ENCODE measurements at places on chromosomes 5 and 9.

DNA sequence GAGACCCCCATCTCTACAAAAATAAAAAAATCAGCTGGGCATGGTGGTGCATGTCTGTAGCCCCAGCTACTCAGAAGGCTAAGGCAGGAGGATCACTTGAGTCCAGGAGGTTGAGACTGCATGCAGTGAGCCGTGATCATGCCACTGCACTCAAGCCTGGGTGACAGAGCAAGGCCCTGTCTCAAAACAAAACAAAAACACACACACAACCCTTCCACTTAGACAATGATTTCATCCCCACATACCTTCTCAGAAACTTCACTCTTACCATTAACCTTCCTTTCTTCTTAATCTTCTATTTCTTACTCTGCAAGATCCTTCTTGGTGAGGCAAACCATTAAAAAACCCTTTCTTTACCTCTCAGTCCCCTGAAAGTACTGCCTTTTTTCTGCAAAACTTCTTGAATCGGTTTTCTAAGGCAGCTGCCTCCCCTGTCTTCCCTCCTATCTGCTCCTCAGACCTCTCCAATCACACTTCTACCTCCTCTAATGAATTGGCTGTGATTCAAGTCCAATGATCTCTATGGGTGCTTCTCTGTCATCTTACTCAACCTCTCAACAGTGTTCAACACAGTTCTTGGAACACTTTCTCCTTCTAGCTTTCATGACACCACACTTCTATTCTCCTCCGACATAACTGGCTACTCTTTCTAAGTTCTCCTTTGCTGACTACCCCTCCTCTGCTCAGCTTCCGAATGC lies 47.3 kb downstream of the PFDN1 start:
- DNase-seq, result no peak

DNA sequence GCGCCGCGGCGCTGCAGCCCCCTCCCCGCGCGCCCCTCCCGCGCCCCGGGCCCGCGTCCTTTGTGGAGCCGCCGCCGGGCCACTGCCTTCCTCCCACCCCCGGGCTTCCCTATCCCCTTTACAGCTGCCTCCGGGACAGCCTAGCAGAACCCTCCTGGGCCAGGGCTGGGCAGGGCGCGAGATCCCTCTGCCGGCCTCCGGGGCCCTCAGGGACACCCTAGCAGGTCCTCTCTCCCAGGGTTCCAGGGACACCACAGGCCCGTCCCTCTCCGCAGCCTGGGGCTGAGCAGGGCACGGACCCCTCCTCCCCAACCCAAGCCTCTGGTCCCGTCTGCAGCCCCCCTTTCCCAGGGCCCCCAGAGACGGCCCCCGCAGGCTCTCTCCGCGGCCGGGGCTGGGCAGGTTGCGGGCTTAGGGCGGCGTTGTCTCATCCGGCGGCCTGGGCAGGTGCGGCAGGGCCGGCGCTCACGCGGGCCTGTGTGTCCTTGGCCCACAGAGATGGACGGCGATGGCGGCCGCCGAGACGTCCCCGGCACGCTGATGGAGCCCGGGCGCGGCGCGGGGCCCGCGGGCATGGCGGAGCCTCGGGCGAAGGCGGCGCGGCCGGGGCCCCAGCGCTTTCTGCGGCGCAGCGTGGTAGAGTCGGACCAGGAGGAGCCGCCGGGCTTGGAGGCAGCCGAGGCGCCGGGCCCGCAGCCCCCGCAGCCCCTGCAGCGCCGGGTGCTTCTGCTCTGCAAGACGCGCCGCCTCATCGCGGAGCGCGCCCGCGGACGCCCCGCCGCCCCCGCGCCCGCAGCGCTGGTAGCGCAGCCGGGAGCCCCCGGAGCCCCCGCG lies 710 bp downstream of the WNK2 start:
- DNase-seq, result no peak

GRCh38 chr5:14552017-14552416 lies 29.6 kb upstream of the OTULINL start:
- DNase-seq, result no peak

DNA sequence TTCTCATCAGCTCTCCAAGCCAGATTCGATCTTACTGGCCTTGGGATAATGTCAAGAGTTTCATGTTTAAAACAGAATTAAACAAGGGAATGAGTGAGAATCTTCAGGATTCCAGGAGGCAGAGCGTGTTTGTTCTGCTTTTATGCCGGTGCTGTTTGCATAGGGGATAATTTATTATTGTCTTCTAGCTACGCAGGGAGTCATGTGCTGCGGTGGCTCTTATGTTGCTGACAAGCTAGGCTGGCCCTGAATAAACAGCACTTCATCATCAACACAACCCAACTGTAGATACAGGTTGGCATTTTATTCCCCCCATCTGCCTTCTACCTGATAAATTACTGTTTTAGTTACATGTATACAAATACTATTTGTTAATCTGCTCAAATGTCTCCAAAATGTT lies 47.1 kb upstream of the PCA3 start:
- DNase-seq, result no peak

DNA sequence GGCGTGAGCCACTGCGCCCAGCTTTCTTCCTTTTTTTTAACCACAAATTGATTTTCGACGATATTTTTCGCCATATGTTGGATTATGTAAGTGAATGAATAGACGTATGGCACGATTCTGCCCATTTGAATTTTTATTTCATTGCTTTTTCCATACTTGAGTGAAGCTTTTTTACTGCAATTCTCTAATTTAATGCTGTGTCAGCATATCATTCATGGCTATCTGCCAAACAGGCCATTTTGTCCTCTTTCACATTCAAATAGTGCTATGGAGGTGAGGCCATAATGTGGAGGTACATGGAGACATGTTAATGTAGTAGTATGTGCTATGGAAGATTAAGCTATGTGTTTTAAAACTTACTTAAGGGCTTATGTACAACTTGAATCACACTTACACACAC lies 152.1 kb upstream of the TUSC1 start:
- DNase-seq, result no peak

DNA sequence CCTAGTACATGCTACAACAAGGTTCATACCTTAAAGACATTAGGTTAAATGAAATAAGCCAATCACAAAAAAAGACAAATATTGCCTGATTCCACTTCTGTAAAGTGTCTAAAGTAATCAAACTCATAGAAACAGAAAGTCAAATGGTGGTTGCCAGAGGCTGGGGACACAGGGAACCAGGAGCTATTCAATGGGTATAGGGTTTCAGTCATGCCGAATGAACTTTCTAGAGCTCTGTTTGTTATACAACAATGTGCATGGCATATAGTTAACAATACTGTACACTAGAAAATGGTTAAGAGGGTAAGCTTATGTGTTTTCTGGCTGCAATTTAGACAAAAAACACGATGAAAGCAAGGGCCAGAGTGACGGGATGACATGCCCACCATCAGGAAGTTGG lies 70.8 kb upstream of the EGFLAM start:
- no peak for DNase-seq

DNA sequence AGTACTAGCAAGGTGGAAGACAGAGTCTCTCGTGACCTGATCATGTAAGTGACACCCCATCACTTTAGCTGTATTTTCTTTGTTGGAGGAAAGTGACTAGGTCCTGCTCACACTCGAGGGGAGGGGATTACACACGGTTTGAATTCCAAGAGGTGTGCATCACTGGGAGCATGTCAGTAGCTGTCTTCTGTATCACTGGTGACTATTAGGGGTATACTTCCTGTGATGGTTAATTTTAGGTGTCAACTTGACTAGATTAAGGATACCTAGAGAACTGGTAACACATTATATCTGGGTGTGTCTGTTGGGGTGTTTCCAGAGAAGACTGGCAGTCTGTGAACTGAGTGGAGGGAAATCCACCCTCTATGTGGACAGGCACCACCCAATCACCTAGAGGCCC lies 22.5 kb downstream of the FOXD1 start:
- no peak for DNase-seq

DNA sequence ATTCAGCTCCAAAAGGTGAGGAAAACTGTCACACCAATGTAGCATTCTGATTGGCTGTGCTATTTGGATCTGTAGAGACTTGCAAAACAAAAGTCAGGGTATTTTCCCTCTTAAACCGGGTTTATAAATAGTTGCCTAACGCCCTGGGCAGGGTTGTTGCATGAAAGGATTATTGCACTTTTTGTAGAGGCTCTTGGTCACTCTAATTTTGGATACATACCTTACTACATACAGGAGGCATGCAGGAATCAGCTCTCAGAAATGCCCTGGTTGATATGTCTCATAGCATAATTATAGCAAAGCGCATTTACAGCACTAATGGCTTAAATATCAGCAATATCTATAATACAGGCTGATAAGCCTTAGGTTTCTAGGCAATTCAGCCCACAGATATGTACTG lies 200.0 kb upstream of the GDNF start:
- DNase-seq, result no peak

GRCh38 chr9:133346021-133346785 lies 1.7 kb downstream of the MED22 start:
- no peak for DNase-seq

DNA sequence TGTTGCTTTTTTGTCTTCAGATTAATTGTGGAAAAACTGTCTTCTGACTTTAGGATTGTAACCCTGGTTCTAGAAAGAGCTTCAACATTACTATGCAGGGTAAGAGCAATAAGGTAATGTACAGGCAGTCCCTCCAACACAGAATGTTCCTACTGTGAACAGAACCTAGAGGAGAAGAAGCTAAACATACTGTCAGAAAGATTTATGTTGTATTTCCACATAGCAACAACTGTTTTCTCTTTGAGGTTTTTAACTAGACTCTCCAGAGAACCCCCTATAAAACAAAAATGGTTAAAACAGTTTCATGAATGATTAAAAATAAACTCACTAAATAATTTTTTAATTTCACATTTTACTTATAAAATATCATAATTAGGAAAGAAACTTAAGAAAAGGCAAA lies 64.3 kb upstream of the NAA35 start:
- DNase-seq, result no peak

DNA sequence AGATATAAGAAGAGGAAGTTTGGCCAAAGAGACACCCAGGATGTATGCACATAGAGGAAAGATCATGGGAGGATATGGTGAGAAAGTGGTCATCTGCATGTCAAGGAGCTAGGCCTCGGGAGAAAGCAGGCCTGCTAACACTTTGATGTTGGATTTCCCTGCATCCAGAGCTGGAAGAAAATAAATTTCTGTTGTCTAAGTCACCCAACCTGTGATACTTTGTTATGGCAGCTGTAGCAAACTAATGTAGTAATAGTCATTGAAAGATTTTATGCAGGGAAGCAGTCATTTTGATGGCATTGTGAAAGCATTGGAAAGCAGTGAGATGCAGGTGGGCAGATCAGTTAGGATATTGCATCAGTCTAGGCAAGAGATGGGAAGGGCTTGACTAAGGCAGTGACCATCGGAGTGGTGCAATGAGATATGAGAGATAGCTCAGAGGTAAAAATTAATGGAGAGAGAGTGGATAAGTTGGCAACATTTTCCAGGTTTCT lies 24.5 kb upstream of the FOCAD start:
- no peak for DNase-seq

DNA sequence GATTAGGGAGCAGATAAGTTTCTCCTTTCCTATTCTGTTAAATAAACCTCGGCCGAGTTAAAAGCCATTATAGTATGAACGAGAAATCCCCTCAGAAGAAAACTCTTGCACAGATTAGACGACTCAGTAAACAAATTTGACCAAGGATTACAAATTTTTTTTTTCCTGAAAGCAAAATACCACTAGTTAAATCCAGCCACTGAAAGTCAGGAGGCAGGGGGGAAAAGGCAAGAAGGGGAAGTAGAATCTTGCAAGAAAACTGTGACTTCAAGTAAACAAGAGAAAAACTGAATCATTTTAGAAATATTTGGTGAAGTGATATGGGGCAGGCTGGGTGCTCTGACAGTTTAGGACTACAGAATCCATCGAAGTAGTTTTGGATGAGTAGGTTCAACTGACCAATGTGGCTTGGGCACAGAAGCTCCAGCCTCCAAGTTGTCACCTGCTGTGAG lies 251.0 kb downstream of the DENND1A start:
- DNase-seq, result no peak

GRCh38 chr5:156295431-156295830 lies 31.5 kb upstream of the SGCD start:
- DNase-seq, result no peak

DNA sequence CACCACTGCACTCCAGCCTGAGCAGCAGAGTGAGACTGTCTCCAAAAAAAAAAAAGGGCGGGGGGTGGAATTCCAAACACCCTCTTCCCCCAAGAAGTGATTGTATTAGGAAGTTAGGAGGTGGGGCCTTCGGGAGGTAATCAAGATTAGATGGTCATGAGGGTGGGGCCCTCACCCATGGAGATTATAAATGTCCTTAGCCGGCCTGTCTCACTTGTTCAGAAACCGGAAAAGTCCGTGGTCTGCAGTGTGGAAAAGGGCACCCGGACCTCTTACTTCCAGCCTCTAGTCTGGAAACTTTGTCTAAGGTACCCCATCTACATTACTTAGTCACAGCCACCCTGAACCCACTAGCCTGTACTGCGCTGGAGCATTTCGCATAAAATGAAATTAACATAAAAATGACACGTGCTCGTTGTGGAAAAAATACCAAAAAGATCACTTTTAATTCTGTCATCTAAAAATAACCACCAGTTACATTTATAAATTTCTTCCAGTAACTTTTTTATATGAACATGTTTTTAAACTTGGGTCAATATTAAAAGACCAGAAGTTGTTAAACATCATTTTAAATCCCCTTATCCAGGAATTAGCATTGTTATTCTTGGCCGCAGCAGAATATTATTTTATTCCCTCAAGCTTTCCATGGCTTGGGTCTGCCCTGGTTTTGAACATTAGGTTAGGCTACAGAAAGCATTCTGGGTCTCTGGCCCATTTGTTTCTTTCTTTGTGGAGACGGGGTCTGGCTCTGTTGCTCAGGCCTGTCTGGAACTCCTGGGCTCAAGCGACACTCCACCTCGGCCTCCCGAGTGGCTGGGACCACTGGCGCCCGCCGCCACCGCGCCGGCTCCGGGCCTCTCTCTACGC lies 1.2 kb upstream of the CKS2 start:
- no peak for DNase-seq

- peak; percentile 75 for DNase-seq
Observed at GRCh38 chr9:111896942-111897600, 457 bp downstream of the UGCG start.

- no peak for DNase-seq
Observed at GRCh38 chr5:160843240-160843639, 8.8 kb downstream of the ATP10B start.

- DNase-seq, result no peak
Observed at GRCh38 chr5:38994324-38994927, 79.8 kb downstream of the RICTOR start.

DNA sequence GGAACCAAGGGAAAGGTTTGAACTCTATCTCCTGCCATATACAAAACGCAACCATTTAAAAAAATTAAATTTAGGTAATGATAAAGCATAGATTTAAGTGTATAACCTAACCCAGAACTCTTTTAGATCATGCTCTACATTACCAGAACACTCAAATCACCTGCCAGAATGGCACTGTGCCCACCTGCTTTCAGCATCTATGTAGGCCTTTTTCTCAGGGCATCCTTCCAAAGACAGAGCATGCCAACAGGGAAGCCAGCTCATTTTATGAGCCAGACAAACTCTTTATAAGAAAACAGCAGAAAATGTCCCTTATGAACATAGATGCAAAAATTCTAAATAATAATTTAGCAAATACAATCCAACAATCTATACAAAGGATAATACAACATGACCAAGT lies 47.9 kb upstream of the SMAD5 start:
- DNase-seq, result no peak
